MV-4-11 (cell line): ENCODE measurements at places on chromosomes 1 and 21.
A peak's percentile ranks its signal among the peaks of the same experiment; 100 is the strongest.

DNA sequence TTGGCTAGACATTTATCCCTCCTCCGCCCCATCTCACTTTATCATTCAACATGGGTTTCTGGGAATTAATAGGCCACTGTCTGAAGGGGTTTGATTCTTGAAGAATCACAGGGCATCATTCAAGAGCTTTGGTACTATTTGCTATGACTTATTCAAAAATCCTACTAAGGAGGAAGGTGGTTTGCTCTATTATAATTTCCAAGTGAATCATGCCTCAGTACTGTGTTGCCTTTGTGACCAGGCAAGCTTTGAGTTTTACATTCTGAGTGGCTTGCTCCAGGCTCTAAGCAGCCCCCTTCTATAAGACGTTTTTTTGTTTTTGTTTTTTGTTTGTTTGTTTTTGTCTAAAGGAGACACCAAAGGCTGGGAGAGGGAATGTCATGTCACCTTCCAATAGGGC lies 2.6 kb downstream of the C1orf21 start:
- no peak for DNase-seq

DNA sequence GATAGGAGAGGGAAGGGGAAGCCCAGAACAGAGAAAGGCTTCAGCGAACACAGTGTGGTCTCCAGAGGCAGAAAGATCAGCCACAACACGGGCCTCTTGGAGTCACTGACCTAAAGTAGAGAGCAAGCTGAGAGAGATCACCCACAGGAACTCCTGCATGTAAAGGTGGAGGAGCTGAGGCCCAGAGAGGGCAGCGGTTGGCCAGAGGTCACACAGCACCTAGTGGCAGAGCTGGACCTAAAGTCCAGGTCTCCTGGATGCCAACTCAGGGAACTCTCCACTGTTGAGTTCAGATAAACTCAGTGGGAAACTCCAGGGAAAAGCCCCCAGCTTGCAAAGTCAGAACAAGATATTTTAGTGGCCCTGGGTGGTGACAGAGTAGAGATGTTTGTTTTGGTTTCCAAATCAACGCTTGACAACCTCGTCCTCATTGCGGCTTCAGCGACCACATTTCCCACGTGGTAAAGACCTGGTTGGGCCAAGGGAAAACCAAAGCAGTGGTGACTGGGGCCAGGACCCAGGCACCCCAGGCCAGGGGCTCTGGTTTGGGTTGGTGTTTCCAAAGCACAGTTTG lies 4.6 kb downstream of the IFFO2 start:
- peak; percentile 72 for DNase-seq

GRCh38 chr1:70910013-70910412 lies 137.6 kb downstream of the PTGER3 start:
- peak; percentile 85 for DNase-seq

DNA sequence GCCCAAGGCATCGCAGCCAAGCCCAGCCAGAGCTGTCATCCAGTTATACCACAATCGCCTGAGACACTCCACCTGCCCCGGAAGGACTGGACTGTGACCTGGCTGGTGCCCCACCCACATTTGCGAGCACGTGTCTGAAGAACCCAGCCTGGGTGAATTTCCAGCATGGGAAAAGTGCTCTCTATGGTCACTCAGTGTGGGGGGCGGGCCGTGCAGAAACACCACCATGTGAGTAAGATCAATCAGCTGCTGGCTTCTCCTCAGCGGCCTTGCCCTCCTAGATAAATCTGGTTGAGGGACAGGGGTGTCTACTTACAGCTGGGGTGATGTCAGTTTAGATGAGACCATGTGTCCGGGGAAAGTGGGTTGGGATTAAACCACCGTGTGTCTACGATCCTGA lies 44.8 kb downstream of the URB1 start:
- DNase-seq = no peak

- DNase-seq = peak; percentile 67
Measured at GRCh38 chr1:202599669-202600431, 110.4 kb downstream of the SYT2 start.

DNA sequence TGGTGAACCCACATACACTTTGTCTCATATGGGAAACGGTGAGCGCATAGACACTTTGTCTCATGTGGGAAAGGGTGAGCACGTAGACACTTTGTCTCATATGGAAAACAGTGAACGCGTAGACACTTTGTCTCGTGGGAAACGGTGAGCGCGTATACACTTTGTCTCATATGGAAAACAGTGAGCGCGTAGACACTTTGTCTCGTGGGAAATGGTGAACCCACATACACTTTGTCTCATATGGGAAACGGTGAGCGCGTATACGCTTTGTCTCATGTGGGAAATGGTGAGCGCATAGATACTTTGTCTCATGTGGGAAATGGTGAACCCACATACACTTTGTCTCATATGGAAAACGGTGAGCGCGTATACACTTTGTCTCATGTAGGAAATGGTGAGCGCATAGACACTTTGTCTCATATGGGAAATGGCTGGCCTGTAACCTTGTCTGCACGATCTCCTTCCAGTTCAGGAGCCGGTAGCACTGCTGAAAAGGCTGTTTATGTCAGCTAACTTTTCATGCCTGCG lies 50.7 kb upstream of the TRAPPC10 start:
- no peak for DNase-seq

- no peak for DNase-seq
Measured at GRCh38 chr1:29317063-29317915, 81.0 kb downstream of the PTPRU start.

DNA sequence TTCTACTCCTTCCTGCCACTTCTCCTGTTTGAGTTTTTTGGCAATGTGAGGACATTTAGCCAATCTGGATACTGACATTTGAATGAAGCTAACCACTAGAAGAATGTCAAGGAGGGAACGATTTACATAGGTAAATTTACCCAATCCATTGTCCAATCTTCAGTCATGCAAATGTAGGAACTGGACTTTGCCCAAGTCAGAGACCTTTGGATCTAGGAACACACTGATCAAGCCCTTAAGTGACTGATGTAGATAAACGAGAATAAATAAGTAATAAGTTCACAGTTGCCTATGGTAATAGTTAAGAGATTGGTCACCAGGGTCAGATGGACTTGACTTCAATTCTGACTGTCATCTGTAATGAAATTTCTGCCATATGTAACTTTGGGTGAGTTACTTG lies 177.6 kb downstream of the FGGY start:
- no peak for DNase-seq

GRCh38 chr1:12171206-12172041 lies 4.6 kb downstream of the TNFRSF1B start:
- no peak for DNase-seq

DNA sequence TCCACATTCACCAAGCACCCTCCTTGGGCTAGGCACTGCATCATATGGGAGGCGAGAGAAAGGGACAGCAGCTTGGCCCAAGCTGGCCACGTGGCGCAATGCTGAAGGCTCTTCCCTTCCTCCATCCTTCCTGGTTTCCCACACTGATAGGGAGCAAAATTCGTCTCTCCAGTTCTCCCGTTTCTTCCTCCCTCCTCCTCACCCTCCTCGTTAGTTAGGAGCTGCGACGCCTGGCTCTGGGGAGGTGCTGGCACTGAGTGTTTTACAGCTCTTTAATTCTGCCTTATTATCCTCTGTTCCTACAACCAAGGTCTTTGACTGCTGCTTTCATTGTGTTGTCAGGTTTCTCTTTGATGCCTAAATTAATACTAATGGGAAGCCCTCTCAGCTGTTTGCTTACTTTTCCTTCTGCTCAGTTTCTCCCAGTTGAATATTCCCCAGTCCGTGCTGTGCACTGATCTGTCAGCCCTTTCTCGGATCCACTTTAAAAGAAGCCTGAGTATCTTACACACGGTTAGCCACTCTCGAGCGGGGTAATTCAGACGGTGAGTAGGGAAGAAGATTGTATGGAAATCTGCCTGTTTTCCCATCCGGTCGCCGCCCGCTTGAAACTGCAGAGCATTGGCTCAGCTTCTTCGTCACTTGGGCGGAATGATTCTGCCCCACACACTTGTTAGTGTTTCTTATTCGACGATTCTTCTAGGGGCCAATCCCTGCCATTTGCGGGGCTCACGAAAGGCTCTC lies 56.2 kb upstream of the SMYD2 start:
- no peak for DNase-seq

DNA sequence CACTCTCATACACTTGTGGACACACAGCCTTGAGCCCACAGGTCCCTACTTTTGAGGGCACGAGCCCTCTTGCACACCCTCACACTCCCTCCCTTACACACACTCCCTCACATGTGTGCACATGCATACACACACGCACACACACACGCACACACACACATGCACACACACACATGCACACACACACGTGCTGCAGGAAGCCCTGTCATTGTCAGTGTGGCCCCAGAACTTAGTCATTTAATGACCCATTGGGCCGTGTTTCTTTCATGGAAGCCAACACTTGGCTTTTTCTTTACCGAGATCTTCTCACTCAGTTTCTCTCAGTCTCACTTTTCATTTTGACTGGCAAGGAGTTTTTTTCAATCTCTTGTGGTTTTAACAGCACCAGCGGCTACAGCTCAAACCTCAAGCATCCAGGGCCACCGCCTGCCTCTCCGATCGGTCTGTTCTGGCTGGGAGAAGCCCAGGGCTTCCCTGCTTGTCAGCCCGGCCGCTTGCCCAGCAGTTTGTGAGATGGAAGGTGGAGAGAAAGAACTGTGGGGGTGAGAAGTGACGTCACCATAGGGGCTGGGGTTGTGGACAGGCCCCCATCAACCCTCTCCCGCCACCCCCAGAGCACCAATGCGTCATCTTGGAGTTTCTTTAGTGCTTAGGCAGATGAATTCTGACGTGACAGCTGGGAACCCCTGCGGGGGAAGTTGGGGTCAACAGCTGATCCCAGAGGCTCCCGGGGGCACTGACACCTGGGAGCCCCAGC lies 15.8 kb upstream of the TNFRSF8 start:
- DNase-seq = peak; percentile 64

- peak; percentile 63 for DNase-seq
Measured at GRCh38 chr1:226406401-226406881, 1.5 kb downstream of the PARP1 start.

DNA sequence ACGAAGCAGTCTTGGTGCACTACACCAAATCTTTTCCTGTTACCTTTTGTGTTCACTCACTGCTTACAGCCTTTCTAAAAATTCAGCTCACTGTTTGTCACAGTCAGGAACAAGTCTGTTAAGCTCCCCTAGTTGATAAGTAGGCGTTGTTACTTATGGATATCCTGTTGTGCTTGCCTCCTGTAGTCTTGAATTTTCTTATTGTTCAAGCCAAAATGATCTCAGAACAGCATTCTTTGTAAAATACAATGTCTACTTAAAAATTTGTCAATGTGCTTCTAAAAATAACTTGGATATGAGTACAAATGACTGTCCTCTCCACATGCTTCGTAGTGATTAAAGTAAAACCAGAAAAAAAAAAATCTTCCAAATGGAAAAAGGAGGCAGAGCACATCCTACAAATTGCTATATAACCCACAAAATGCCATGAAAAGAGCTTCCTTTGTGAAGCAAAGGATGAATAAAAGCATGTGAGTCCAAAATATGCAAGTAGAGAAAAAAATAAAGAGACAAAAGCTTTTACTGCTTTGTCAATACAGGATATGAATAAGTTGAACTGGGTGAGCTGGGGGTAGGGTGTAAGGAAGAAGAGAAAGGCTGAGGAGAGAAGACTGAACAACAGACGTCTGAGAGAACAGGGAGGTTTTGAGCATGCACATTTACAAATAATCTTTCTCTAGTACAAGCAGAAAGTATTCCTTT lies 228.9 kb upstream of the ADGRL4 start:
- DNase-seq = no peak

DNA sequence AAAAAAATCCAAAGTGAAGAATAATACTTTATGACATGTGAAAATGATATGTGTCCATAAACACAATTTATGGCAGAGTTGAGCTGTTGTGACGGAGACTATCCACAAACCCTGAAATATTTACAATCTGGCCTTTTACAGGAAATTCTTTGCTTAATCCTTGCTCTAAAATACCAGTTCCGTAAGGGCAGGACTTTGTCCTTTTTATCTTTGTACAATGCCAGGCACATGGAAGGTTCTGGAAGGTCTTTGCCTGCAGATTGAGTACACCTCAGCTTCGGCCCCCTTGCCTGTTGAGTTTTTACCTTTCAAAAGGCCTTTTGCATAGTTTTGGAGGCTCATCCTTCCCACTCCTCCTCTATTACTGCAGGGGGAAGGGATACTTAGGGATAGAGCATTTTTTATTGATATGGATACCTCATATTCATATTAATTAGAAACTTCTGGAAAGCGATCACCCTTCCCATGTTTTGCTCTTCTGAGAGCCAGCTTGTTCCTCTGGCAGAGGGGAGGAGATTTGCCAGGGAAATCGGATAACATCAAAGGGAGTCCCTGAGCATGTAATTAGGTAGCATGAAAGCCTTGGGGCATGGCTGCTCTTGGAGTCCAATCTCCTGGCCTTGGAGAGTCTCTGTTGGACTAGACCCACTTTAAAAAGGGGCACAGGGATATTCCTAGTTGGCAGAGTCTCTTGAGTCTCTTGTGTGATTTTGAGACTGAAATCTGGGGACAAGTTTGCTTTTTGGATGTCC lies 217.1 kb downstream of the KCNJ6 start:
- no peak for DNase-seq

DNA sequence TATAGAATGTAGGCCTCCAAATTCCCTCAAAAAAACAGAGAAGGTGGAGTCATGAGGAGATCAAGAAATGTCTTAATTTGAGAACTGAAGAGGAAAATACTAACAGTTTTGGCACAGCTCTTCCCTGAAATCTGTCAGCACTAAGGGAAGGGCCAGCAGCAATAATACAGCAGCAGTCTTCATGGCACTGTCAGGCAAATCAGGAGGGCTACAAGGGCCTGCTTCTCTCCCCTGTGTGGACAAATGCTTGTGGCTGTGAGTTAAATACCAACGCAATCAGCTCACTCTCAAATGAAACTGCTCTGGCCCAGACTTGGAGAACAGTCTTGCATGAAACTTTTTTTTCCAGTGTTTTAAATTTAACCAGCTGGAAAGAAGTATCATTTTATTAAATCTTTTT lies 20.5 kb upstream of the CNN3 start:
- no peak for DNase-seq

DNA sequence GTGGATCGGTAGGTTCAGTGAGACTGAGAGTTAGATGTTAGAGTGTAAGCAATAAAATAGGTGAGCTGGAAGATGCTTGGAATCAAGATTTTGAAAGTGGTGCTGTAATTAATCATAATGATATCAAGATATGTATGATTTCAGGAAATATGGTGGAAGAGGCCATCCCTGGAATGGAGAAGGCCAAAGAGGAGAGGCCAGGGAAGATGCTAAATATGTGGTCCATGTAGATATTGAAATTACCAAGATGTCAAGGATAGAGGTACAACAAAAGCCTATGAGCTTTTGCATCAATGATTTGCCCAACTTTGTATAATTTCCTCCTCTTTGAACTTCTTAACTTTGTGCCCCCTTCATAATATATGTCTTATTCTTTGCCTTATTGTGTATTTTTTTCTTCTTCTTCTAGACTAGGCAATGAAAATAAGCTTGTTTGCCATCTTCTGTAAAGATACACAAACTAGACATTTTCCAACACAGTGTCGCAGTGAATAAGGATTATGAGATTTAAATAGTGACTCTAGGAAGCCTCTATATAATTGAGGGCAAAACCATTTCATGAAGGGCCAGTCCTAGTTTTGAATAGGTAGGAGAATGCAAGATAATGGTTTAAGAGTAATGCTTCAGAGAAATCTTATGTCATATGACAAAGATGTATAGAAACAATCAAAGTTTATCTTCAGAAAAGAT lies 8.9 kb downstream of the PTGS2 start:
- DNase-seq = no peak
